ENCODE measurements at places on chromosomes 6 and 20.

DNA sequence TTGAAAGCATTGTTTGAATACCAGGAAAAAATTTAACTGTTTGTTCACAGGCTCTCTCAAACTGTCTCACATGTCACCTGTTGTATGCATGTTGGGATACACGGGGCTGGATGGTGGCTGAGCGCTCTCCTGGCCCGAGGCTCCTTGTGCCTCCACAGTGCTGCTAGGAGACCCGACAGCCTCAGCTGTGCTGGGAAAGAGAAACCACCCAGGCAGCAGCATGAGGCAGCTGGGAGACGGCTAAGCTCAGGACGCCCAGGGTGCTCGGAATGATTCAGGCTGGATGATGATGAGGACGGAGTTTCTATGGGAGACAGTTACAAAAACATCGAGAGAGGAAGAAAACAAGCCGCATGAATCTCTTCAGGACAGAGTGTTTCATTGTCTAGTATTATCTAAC lies 278.0 kb upstream of the CDH4 start:
- no peak for DNase-seq

DNA sequence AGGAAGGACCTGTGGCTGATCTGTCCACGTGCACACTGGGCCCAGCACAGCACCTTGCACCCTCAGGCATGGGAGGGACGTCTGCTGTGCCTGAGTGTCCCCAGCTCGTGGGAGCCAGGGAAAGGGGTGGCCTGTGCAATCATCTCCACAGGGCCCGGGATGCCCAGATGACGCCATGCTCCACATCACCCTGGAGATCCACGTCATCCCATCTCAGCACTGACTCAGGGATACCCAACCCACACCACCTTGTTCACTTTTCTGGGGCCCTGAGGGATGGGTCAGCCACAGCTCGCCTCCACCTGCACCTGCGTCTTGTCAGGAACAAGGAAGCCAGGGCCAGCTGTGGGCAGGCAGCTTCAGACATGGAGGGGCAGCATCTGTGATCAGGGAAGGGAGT lies 48.2 kb downstream of the RAB44 start:
- DNase-seq, result no peak

GRCh38 chr6:148689168-148689567 lies 57.7 kb upstream of the UST start:
- no peak for DNase-seq

DNA sequence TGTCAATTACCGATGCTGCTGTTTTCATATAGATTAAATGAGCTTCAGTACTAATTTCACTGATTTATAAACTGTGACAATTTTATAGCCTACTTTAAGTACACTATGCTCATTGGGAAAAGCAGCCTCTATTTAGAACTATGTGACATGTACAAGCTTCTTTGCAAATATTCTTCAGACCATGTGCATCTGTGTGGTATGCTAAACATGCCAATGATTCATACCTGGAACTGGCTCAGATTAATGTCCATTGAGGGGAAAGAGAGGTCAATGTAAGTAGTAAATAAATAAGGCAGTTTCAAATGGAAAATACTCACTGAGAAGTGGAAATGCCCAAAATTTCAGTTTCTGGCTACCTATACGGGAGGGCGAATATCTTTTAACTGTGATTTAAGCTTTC lies 777.7 kb downstream of the C6orf118 start:
- DNase-seq, result no peak

GRCh38 chr20:19991308-19991707 lies 25.9 kb upstream of the NAA20 start:
- no peak for DNase-seq

- no peak for DNase-seq
Measured at GRCh38 chr6:10190042-10190441, 224.8 kb downstream of the TFAP2A start.

- DNase-seq, result peak; percentile 69
Measured at GRCh38 chr20:22630701-22631100, 46.3 kb upstream of the FOXA2 start.

DNA sequence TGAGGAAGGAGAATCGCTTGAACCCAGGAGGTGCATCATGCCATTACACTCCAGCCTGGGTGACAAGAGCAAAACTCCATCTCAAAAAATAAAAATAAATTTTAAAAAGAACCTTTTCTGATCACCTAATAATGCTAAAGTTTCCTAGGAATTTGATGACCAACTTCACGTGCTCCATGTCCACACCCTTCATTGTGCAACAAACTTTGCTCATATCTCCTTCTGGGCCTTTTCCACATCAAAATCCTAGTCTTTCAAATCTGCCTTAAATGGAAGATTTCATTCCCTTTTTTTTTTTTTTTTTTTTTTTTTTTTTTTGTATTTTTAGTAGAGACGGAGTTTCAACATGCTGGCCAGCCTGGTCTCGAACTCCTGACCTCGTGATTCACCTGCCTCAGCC lies 112.5 kb upstream of the LOC128125822 start:
- DNase-seq, result no peak

GRCh38 chr6:107318100-107318736 lies 141.1 kb downstream of the PDSS2 start:
- DNase-seq, result peak; percentile 61

DNA sequence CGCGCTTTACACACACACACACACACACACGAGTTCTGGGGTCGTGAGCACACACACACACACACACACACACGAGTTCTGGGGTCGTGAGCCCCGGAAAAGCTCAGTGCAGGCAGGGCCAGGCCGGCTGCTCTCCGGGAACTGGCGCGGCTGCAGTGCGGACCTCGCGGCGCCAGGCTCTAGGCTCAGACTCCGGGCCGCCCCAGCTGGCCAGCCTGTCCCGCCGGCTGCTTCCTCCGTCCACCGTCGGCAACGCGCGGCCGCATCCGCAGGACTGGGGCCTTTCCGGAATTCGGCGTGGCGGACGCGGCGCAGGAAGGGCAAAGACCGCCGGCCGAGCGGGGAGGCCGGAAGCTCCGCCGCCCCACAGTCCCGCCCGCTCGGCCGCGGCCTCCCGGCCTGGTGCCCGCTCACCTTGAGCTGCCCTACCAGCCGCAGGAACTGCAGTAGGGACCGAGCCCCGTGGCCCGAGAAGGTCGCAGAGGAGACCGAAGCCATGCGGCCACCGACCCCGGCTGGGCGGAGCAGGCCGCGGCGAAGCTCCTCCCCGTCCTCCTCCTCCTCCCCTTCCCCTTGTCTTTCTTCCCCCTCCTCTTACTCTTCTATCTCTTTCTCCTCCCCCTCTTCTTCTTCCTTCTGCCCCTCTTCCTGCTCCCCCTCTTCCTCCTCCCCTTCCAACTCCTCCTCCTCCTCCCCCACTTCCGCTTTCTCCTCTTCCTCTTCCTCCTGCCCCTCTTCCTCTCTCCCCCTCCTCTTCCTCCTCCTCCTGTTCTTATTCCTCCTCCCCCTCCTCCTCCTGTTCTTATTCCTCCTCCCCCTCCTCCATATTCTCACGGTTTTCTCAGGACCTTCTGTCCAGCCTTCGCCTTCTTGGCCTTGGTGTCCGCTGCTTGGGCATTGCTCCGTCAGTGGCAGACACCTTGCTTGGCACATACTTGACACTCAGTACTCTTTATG lies at the start of gene HDDC2:
HDDC2 (minus strand) TSS at position 533 of the 957 bp plus-strand sequence; CDS start at position 498, 35 bp downstream.
- DNase-seq, result peak; percentile 77

GRCh38 chr6:47451162-47451561 lies 26.4 kb upstream of the CD2AP start:
- no peak for DNase-seq

DNA sequence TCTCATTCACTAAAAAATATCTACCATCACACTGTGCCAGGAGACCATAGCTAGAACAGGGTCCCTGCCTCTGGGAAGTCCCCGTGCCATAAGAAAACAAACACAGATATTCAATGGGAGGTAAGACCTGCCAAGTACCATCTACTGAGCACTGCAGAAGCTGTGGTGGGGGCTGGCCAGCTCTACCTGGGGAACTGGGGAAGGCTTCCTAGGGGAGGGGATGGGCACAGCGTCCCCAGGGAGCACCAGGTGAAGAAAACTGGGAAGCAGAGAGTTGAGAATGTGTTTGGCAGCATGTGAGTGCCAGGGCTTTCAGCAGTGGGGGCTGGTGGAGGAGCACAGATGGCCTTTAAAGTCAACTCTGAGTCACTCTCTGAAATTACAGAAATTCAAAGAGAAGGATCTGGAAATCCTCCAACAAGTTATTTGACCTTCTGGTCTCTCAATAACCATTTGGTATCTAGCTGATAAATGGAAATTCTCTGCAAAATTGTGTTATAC lies 85.2 kb downstream of the SHLD1 start:
- DNase-seq, result no peak

GRCh38 chr6:162733489-162733888 lies 5.7 kb downstream of the PACRG start:
- DNase-seq, result no peak

- no peak for DNase-seq
Measured at GRCh38 chr6:36822506-36823269, 16.6 kb downstream of the CPNE5 start.

DNA sequence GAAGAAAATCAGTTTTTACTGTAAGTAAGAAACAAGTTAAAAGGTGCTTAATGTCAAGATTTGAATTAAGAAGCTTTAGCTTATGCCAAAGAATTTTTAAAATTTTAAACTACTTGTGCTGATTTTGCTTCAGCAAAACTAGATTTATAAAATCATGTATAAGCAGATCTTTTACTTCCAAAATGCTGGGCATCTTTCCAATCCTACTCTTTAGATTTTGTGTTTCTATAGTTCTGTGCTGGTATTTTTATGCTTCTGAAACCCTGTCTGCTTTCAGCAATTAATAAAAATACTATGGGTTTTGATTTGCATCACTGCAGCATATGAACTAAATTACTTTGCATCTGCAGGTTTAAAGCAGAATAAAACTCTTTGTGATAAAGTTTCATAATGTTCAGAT lies 238.6 kb upstream of the RNF217 start:
- DNase-seq, result no peak

- DNase-seq, result no peak
Measured at GRCh38 chr20:5888041-5888440, 62.3 kb downstream of the TRMT6 start.

GRCh38 chr6:28618898-28619555 lies 93.3 kb downstream of the GPX5 start:
- DNase-seq, result no peak

- no peak for DNase-seq
Measured at GRCh38 chr6:14681699-14682487, 564.0 kb upstream of the JARID2 start.

GRCh38 chr20:50303573-50304500 lies 113.2 kb downstream of the CEBPB start:
- DNase-seq, result peak; percentile 16

DNA sequence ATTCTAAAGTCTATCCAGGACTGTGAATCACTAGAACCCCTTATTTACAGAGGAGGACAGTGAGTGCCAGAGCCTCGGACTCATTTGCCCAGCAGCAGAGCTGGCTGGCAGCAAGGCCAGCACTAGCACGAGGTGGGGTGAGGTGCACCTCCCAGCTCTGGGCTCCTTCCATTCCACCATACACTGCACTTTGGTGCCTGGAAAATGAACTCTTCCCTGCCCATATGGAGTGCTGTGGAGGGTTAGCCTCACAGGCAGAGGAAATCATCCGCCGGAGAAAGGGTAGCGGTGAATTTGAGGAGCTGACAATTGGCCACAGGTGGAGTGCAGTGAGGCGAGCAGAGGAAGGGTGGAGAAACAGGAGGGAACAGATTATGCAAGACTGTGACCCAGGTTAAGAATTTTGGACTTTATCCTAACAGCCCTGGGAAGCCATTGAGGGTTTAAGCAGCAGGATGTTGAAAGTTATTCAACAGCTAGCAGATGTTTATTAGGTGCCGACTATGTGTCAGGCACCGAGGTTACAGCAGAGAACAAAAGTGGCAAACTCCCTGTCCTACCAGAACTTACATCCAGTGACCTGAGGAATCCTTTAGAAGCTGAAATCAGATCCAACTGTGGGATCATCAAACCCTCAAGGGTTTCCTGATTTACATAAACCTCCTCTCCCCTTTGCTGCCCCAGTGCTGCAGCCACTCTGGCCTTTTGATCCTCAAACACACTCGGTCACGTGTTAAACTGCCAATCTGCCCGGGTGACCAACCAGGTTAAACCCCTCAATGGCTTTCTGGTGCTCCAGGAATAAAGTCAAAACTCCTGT lies 6.2 kb downstream of the TRIM26 start:
- no peak for DNase-seq

- DNase-seq, result no peak
Measured at GRCh38 chr6:105330913-105331312, 72.0 kb downstream of the PREP start.

GRCh38 chr6:9515633-9516606 lies 899.0 kb downstream of the TFAP2A start:
- DNase-seq, result peak; percentile 3

DNA sequence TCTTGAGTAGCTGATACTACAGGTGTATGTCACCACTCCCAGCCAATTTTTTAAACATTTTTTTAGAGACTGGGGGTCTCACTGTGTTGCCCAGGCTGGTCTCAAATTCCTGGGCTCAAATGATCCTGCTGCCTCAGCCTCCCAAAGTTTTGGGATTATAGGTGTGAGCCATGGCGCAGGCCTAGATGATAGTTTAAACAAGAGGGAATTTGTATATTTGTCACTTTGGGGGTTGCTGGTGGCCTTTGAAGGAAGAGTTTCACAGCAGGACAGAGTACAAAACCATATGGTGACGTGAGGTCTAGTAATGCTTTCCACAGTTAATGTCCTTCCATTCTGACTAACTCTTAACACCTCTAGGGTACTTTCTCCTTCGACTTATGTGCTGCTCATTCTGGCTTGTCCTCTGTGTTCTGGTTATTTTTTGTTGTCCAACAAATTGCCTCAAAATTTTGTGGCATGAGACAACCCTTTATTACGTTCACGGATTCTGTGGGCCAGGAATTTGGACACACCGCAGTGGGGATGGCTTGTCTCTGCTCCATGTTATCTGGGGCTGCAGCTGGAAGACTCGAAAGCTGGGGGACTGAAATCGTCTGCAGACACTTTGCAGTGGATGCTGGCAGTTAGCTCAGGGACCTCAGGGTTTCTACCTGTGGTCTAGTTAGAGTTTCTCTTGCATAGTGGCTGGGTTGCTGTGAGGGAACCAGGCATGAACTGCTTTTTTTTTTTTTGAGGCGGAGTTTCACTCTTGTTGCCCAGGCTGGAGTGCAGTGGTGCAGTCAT lies 23.0 kb upstream of the IER3 start:
- no peak for DNase-seq

GRCh38 chr6:149545258-149545753 lies 537 bp downstream of the PPIL4 start:
- no peak for DNase-seq

DNA sequence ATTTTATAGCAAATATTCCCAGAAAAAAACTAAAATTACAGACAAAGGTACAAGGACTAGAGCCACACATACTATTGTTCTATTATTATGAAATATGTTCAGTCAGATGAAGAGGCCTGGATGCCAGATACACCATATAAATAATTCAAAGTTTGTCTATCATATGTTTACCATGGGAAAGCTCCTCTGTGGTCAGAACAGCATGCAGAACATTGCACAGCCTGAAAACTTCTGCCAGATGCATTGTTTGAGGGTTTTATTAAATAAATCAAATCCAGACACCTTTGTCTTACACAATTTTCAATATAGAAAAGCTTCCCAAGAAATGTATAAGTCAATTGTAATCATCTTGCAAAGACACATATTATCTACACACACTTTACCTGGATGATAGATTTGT lies 35.0 kb upstream of the COL21A1 start:
- DNase-seq, result no peak
